ENCODE measurements at places on chromosomes 5 and 9. TPM values are rescaled to one million over a fixed set of nuclear protein-coding genes. Genes with fewer than 3 reads are reported as not detected.
A peak's percentile ranks its signal among the peaks of the same experiment; 100 is the strongest.

DNA sequence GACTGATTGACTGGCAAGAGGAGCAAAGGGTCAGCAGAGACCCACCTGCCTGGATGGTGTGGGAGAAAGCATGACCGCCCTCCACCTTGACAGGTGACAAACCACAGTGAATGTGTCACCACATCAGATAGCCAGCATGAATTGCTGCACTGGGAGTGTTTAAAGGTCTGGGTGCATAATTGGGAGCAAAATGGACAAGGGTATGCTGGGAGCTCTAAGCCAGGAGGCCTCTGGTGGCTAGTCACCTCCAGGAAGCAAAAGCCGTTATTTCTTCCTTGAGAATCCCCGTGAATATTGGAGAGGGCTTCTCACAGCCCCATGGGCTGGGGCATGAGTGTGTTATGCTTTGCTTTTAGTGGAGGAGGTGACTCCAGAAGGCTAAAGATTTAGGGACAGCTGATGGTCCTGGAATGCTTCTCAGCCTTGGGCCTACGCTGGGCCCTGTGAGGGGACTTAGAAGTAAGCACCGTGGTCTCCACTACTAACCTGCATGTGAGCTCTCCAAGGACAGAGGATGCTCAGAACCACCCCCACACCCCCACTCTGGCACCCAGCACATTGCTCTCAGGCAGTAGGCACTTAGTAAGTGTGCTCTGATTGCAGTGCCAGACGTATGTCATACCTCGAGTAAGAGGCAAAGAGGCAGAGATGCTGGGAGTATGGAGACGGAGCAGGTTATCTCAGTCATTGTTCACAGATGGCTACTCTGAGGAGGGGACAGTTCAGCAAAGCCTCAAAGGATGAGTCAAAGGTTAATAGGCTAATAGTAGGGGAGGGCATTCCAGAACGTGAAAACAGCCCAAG, 9.1 kb upstream of the IRF1 start:
- DNase-seq: peak; percentile 7

DNA sequence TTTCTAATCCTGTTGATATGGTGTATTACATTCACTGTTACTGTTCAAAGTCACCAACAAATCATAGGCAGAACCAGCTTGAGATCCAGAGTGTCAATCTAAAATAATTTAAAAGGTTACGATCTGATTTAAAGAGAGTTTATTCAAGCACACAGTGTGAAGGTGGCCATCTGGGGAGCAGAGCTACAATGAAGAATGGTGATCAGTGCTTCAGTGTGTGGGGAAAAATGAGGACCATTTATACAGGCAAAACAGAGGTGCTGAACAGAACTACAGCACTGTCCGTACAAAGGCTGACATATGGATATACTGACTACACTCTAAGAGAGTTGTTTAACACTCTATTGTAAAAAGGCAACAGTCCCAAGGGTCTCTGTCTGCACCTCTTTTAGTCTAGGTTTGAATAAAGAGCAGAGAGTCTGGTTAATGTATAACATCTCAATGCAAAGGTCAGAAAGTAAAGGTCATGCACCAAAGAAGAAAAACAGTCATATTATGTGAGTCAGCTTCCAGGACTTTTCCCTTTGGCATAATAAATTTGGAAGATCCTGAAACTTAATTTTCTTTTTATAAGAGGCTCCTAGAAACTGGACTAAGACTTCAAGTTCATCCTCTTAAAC, 29.7 kb upstream of the TDRD7 start:
- peak; percentile 34 for DNase-seq

DNA sequence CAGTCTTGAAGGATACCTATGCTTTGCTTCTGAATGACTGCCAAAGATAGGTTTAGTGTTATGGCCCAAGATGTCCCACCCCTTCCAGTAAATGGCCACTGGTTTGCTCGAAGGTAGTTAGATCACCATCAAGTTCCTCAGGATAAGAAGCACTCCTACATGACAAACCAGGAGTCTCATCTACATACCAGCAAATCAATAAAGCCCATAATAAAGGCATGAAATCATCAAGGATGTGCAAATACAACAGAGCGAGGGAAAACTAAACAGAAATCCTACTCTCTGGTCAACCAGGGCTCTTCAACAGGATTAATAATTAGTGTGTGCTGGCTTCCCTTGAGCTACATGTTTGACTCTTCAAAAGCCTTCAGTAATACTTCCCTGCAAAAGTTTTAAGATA, 141.0 kb downstream of the LHFPL2 start:
- DNase-seq: no peak

SPATA31A3 gene
- polyA plus RNA-seq: not detected

LCN12 gene
- 36.8 TPM for polyA plus RNA-seq

- peak; percentile 84 for DNase-seq
Observed at GRCh38 chr9:134738869-134739659, 97.5 kb downstream of the COL5A1 start.

- DNase-seq: peak; percentile 74
Observed at GRCh38 chr5:102223542-102224477, 72.3 kb downstream of the SLCO4C1 start.

DNA sequence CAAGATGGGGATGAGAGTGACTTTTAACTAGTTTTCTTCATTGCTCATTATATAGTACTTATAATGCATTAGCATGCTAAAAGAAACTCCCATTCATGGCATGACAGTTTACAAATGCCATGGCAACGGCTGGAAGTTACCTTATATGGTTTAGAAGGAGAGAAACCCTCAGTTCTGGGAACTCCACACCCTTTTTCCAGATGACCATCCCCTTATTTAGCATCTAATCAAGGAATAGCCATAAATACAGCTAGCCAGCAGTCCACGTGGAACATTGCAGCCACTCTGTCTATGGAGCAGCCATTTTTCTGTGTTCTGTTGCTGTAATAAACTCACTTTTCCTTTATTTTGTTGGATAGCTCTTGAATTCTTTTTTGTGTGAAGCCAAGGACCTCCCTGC, 1137.8 kb downstream of the CDH18 start:
- DNase-seq: no peak

C5orf58 gene
- not detected for polyA plus RNA-seq

DNA sequence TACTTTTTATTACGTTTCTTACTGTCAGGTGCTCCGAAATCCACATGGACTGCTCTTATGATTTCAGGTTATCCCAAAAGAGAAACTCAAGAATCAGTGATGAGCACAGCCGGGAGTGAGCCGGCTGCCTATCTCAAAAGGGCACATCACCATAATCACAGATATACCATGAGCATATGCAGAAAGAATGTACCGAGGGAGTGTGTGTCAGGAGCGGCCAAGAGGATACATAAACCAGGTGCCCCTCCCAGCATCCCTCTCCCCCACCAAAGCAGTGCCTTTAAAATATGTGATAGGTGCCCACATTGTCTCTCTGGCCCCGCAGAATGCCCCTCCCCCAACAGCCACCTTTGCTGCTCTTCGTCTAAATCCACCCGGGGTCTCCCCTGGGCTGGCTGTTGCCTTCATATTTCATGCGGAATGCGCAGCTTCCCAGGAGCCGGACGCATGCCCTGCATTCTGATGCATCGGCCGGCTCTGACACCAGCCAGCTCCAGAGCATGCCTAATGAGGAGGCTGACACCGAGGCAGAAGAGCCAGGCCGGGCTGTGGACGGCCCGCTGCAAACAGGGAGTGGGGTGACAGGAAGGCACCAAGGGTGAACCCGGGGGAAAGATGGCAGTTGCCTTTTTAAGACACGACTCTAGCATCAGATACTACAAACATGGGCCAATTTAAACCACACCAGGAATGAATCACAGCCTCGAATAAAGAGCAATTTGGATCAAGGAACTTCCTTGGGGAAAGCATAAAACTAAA, 652.3 kb downstream of the BNC2 start:
- DNase-seq: no peak

- no peak for DNase-seq
Observed at GRCh38 chr5:175162036-175162435, 281.9 kb downstream of the DRD1 start.

DNA sequence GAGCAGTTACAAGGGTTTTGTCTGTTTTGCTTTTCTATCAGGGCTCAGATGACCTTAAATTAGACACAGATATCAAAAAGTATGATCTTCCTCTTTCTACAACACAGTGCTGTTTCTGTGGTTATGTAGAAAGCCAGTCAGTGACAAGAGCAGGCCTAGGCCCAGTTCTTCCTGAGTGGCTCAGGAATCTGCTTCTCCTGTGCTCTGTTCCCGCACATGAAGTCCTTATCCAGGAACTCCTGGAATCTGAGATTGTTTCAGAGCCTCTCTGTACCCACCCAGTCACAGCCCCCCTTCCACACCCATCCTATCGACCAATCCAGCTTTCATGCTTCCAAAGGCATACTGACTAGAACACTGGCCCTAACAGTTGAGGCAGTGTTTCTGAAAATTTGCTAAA, 40.4 kb upstream of the SMU1 start:
- no peak for DNase-seq

C5orf52 gene
- polyA plus RNA-seq: not detected

- peak; percentile 87 for DNase-seq
Observed at GRCh38 chr9:136882109-136882946, 4.0 kb upstream of the TRAF2 start.

SLC36A2 gene
- not detected for polyA plus RNA-seq

DNA sequence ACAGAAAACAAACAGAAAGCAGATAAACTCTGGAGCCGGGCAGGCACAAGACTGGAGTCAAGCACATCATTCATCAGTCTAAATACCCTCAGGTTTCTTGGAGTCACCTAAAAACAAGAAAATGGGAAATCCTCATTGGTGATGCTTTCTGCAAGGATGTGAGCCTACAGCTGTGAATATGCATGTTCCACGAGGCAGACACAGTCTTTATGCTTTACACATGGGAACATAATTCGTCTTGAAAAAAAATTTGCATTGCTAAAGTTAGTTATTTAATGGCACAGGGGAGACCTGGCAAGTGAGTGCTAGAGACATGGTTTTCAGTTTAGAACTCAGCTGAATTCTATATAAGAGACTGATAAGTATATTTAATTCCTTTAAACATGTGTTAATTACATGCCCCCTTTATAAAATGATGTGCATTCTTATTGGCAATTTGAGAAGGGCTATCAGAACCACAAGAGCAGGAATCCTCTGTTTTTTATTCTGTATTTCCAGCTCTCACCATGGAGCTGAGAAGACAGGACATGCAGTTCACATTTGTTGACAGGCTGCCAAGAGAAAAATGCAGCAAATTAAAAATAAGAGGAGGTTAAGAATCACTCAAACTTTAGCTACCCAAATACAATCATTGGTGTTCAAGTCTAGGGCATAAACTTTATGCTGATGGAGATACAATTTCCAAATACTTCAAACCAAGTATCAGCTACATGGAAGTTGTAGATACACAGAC, 438.0 kb upstream of the MPDZ start:
- DNase-seq: no peak

DNA sequence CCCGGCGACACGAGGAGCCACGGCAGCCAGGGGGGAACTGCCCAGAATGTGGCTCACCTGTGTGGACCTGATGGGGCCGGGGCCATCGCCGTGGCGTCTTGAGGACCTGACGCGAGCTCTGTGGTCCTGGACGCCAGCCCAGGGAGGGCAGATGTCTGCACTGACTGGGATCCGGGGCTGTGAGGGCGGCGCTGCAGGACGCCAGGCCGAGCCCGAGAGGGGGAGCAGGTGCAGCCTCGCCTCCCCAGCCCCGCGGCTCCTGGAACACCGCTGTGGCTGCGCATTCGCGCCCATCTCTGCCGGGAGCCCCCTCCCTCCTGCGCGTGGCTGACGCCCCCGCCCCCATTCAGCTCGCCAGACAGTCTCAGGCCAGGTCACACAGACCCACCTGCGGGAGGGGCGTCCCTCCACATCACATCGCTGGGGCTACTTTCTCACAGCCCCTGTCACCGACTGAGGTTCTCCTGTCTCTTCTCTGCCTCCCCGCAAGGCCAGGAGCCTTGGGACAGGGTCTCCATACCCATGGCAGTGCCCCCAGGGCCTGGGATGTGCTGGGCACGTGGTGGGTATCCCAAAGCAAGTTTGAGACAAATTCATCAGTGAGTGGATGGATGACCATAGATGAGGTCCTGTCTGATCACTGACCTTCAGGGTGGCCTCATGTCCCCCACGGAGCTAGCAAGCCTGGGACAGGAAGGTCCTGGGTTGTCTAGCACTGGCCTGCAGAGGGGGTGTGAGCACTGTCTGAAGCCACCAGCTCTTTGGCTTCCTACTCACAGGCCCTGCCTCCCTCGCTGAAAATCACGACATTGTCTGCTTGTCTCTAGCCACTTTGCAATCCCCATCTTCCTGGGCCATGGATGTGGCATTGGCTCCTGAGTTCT, 47.3 kb downstream of the RASGEF1C start:
- DNase-seq: peak; percentile 2

CETN3 gene
- polyA plus RNA-seq: 37.0 TPM

- DNase-seq: peak; percentile 71
Observed at GRCh38 chr5:123035918-123036390, 571 bp downstream of the PPIC start.

MARCHF11 gene
- not detected for polyA plus RNA-seq

GRCh38 chr5:170200876-170201275, 31.9 kb upstream of the C5orf58 start:
- no peak for DNase-seq

DNA sequence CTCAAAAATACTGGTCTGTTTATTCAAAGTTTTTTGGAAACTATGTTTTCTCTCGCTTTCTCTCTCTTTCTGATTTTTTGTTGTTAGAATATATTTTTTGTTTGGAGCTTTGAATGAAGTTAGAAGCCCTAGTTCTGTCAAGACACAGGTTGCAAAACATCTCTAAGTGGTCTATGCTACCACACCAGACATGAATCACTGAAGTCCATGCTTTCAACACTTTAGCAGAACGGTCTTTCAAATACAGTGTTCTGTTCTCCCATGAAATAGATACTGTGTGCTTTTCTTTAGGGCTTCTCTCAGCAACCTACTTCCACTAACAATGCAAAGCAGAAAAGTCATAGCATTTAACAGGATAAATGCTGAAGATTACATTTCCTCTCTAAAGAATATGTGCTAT, 392.5 kb downstream of the TMEM167A start:
- DNase-seq: no peak

GRCh38 chr9:90070469-90070868, 465.7 kb downstream of the GADD45G start:
- DNase-seq: no peak

GRCh38 chr5:10876006-10876744, 115.1 kb upstream of the DAP start:
- DNase-seq: no peak

CDH6 gene
- 15.0 TPM for polyA plus RNA-seq

DNA sequence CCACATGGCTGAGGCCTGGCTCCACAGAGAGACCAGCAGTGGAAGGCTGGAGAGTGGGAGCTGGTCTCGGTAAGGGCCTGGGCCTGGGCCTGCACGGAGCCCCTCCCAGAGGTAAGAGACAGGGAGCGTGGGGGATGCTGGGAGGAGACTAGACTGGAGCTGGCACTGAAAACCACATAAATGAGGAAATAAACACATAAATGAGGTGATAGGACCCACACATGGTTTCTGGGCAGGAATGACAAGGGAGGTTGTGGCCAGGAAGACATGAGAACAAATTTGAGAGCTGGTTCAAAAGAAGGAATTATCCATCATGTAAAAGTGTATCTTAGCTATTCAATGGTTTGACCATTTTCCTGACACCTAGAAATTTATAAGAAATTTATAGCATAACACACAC, 451.7 kb upstream of the DAP start:
- no peak for DNase-seq

Measured in hepatocyte (in vitro differentiated cells).